CD4-positive, alpha-beta T cell treated with Interleukin-10 for 1 hour (primary cell): ENCODE measurements at places on chromosomes 3 and 15.

DNA sequence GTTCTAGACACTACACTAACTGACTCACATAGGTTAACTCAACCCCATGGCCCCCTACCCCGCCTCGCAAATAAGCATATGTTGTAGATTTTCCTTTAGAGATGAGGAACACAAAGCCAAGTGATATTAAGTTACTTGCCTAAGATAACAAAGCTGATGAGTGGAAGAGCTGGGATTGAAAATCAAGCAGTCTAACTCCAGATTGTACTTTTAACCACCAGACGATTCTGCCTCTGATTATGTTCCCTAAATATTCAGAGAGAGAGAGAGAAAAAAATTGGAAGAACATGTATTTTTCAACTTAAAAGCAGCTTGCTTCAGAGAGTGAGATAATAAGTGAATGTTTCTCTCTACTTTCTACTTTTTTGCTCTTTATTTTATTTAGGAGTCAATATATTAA, 66.9 kb upstream of the THBS1 start:
- DNase-seq: no peak

DNA sequence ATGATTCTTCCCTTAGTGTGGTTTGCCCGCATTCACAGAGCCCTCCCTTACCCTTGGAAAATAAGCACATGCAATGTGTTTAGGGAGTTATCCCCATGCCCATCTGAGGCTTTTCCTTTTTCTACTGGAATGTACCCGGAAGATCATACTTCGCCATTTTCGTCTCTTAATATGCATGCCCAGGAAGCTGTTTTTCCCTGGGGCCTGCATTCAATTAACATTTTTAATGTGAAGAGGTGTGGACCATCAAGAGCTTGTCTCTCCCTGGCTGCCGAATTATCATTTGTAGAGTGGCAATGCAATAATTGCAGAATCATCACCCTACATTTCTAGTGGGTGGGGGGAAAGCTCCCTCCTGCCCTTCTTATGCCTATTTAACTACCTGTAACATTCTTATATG, 976.3 kb downstream of the DIPK2A start:
- no peak for DNase-seq

DNA sequence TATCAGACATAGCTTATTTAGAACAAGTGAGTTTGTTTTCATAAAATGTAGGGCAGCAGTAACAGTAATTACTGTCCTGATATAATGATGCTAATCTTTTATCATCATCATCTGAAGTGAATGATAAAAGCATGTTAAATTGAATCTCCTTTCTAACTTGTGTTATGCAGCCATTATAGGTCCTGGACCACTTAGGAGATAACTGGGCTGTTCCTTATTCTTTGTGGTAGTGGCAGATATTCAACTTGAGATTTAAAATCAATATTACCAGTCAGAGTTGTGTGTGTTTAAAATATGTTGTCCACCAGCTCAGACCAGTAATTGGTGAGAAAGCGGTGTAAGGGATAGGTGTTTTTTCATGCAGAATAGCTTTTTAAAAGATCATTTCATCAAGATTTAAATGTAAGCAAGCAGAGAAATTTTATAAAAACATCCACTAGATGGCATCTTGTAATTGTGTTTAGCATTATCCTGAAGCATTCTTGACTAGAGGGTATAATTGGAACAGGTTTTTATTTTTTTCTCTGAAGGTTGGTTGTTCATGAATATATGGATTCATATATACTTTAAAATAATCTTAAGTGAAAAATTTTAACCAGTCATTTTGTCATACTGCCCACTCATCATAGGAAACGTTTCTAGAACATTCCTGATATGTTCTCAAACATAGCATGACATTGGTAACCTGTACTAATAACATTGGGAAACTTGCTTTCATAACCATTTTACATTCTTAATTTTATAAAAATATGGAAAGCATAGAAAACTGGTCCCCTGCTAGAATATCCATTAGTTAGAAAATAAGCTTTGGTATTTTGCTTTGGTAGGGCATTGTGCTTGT, 153.9 kb downstream of the BBX start:
- peak; percentile 25 for DNase-seq

- no peak for DNase-seq
Observed at GRCh38 chr15:53665930-53666329, 93.5 kb downstream of the WDR72 start.

GRCh38 chr15:36591536-36592411, 12.3 kb downstream of the CDIN1 start:
- no peak for DNase-seq

- DNase-seq: no peak
Observed at GRCh38 chr3:71591101-71591500, 7.6 kb upstream of the FOXP1 start.

GRCh38 chr3:111917300-111917699, 58.2 kb downstream of the PHLDB2 start:
- DNase-seq: no peak

GRCh38 chr15:64877435-64877834, 34.3 kb upstream of the ANKDD1A start:
- DNase-seq: no peak

DNA sequence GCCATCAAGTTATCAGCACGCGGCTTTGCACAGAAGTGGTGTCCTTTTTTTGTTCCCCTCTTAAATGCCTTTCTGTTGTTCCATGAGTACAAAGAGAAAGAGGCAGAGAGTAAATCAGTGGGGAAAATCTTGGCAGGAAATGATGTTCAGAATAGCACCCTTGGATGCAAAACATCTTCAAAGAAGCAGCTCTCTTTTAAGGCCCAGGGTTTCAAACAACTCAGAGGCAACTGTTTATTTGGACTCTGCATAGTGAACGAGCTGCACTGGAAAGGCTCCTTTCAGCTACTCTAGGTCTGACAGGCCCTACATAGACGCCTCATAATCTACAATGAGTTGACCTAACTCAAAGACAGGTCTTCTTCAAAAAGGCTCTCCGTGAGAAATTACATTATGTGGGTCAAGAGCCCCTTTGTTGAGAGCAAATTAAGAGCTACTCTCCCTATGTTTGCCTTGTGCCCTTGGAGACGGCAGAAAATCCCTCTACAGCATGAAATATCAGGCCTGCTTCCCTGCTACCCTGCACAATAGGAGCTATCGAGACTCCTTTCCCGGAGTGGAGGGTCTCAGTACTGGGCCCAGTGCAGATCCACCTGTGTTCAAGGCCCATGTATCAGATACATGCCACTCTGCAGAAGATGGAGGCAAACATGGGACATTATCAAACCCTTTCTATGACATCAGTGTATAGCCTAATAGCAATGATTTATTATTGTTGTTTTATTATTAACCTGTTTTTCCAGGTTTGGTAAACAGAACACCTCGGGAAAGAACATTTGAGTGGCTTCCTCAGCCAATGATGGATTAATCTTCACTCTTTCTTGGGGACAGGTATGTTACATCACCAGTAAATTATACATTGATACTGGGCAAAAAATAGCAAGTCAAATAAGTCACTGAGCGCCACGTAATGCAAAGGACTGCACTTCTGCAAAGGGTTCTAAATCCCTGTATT, 53.1 kb downstream of the HEG1 start:
- DNase-seq: peak; percentile 15

DNA sequence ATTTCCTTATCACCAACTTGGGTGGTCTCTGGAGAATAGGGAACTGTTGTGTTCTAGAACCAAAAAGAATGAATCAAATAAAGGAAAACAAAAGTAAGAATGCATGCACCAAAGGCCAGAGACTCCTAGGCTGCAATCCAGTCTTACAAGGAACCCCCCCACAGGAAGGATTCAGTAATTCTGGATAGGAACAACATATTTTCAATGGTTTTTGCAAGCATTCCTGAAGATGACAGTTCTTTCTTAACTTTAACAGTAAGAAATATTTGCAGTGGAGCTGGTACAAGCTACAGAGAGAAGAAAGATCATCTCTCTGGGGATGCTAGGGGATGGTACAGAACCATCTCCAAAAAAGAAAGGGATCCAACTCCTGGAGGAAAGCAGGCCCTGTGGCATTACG, 116.2 kb upstream of the CHRM5 start:
- DNase-seq: no peak

DNA sequence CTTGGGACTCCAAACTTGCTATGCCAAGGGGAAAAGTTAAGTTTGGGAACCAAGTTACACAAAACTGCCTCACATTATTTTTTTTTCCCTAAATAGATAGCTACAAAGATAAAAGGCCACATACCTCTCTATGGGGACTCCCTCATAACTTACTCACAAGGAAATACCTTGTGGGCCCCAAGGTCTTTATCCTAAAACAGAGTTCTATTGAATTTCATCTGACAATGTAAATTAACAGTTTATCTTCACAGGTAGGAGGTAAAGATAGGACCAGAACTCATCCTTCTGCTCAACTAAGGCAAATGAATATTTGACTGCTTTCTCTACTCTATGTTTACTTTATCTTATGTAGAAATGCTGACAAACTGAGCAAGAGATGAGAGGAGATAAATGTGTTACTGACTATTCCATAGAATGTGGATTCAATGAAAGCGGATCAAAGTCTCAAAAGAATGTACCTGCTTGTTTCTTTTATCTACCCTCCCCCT, 1278.0 kb downstream of the OTOL1 start:
- no peak for DNase-seq

DNA sequence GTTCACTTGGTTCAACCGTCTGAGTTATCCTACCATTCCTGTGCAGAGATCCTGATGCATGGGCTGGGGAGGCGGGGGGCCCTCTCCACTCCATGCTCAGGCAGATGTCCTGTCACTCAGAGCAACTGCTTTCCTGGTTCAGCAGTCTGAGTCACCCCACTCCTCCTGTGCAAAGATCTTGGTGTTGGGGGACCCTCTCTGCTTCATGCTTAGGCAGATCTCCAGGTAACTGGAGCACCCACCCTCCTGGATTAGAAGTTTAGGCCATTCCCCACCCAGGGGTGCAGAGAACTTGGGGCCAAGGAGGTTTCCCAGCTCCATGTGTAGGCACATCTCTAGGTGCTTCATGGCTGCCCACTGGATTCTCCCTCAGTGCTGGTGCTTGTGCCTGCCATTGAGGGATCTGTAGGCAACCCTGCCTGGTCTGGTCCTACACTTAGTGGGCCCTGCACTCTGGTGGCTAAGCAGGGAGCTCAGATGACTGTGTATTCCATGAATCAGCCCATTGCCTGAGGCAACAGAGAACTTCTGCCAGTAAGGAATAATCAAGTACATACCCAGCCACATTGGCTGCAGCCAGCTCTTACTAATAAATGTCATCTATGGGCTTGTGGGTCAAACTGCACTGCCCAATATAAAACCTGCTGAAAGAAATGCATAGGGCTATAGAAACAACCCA, 465.4 kb upstream of the THBS1 start:
- DNase-seq: no peak

DNA sequence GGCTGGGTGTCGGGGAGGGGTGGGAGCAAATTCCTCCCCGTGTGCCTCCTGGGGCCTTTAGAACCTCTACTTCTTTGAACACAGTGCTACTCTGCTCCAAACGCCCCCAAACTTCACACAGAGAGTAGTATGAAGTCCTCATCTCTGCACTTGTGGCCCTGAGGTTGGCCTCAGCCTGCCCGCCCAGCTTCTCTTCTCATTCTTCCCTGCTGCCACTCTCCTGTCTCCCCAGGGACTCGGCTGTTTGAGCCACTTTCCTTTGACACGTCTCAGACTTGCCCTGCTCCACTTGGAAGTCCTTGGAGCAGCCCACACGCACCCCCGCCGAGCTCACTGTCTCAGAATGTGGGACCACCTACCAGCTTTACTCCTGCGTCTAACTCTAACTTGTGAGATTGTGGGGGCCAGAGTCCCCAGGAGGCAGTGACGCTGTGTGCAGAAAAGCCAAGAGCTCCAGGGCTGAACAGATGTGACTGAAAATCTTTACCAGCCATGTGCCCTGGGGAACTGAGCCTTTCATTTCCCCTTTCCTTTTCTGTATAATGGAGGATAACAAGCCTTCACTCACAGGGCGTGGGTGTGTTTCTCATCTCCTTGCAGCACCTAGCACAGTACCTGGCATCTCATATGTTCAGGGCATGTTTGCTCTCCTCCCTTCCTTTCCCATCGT, 233.6 kb upstream of the CTDSPL start:
- no peak for DNase-seq

DNA sequence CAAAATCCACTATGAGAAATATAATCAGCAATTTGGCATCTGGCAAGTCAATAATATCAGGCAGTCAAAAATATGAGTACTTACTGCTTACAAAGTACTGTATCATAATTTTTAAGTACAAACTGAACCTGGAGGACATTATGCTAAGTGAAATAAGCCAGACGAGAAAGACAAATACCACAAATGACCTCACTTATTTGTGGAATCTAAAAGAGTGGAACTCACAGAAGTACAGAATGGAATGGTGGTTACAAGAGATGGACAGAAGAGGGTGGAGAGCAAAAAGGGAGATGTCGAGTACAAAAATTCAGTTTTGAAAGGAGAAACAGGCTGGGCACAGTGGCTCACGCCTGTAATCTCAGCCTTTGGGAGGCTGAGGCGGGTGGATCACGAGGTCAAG, 12.4 kb downstream of the PCYT1A start:
- peak; percentile 13 for DNase-seq

GRCh38 chr3:187952849-187953248, 201.1 kb upstream of the LPP start:
- no peak for DNase-seq

- no peak for DNase-seq
Observed at GRCh38 chr3:62149962-62150361, 223.4 kb downstream of the FEZF2 start.

DNA sequence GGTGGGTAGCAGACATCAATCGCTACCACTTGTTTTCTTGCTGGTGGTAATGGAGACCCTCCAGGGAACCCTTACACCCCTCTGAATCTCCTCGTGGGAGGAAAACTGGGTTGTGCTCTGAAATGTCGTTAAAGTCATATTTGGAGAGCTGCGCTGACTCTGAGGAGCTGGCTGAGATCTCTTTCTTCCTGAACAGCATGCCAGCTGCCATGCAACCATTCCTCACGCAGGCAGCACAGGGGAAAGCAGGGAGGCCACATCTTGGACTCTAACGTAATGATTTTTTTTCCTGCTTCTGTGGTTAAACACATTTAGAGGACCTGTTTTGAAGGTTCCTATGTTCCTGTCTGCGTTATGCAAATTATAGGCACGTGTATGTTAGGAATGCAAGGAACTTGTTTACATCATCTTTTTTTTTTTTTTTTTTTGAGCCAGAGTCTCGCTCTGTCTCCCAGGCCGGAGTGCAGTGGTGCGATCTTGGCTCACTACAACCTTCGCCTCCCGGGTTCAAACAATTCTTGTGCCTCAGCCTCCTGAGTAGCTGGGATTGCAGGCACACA, 156.7 kb downstream of the TJP1 start:
- DNase-seq: no peak

- DNase-seq: no peak
Observed at GRCh38 chr3:106428565-106428994, 559.8 kb upstream of the CBLB start.

- no peak for DNase-seq
Observed at GRCh38 chr3:58697561-58697960, 31.0 kb upstream of the FAM3D start.
